Activated naive CD4-positive, alpha-beta T cell treated with anti-CD3 and anti-CD28 coated beads, Interleukin-2, amount 50 U/mL, for 16 hours (primary cell): ENCODE measurements at places on chromosomes 6 and 20.
A peak's percentile ranks its signal among the peaks of the same experiment; 100 is the strongest.

DNA sequence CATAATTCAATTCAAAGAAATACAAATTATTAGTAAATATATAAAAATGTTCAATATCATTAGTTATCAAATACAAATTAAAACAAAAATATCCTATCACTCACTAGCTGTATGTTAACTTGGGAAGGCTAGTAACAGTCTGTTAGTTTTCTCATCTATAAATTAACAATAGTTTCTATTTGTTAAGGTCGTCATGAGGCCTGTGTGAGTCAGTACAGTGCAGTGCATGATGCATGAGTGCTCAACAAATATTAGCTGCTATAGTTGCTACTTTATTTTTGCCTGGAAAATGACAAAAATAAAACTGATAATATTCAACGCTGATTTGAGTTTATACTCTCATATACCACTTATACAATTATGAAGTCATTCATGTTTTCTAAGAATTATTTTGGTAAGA is 401.6 kb upstream of the RUNX2 start:
- DNase-seq = no peak

DNA sequence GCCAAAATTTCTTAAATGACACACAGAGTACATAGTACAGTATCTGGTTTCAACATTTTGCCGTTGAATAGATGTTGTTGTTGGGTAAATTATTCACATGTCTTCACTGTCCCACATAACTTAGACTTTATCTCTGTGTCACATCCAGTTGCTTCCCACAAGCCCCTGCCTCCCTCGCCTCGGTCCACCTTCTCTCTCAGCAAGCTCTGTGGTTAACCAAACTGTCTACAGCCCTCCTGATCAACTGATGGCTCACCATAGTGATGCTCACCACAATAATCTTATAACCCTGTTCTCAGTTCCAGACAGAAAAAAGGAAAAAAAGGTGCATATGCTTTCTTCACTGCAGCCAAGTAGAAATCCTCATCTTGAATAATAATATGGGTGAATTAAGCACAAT is 23.0 kb downstream of the IL17F start:
- peak; percentile 14 for DNase-seq

GRCh38 chr20:37266940-37267666 is 5.5 kb upstream of the GHRH start:
- no peak for DNase-seq

- no peak for DNase-seq
Measured at GRCh38 chr6:151695156-151695555, 112.3 kb upstream of the ESR1 start.

DNA sequence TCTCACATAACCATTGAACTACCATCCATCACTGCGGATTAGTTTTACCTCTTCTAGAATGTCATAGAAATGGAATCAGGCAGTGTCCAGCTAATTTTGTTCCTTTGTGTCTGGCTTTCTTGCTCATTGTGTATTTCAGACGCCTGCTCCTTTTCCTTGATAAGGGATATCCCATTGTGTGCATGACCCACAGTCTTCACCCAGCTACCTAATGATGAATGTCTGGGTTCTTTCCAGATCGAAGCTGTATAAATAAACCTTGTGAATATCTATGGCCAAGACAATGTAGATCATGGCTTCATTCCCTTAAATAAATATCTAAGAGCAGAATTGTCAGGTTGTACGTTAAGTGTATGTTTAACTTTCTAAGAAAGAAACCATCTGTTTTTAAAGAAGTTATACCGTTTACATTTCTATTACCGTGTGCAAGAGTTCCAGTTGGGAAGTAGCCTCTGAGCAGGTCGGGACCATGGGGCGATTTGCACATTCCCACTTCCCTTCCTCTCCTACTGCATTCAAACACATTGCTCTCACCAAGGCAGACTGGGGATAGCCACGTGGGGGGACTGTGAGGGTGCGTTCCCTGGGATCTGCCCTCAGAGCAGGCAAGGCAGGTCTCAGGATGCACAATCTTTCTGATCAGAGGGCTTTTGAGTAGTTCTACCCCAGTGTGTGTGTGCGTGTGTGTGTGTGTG is 13.1 kb downstream of the CD93 start:
- no peak for DNase-seq

DNA sequence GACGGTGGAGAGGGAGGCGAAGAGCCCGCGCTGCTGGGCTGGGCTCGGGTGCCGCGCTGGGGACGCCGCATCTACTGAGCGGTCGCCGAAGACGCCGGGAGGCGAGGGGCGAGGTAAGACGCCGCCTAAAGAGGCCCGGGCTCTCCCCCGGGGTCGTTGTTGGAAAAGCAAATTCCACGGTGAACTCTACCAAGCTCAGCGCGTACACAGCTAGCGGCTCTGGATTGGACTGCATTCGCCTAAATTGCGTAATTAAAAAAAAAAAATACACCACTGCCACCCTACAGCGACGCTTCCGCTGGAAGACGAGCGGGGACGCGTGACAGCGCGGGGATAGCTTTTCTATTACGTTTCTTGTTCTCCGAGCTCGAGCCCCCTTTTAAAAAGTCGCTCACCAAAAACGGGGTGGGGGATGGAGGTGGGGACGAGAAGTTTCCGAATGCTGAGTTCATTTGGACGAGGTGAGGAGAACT is 92.0 kb upstream of the PRDM1 start:
- peak; percentile 40 for DNase-seq

GRCh38 chr6:139080255-139080920 is 51.8 kb downstream of the ABRACL start:
- DNase-seq = no peak
